Posterior vena cava (tissue), 2 donors: ENCODE measurements at places on chromosomes 4 and X.

- no peak for DNase-seq
These were observed 47.9 kb downstream of the BMP2K start for GRCh38 chr4:78824001-78824400.

- DNase-seq = no peak
These were observed 120.3 kb upstream of the DKK2 start for GRCh38 chr4:107156443-107156842.

DNA sequence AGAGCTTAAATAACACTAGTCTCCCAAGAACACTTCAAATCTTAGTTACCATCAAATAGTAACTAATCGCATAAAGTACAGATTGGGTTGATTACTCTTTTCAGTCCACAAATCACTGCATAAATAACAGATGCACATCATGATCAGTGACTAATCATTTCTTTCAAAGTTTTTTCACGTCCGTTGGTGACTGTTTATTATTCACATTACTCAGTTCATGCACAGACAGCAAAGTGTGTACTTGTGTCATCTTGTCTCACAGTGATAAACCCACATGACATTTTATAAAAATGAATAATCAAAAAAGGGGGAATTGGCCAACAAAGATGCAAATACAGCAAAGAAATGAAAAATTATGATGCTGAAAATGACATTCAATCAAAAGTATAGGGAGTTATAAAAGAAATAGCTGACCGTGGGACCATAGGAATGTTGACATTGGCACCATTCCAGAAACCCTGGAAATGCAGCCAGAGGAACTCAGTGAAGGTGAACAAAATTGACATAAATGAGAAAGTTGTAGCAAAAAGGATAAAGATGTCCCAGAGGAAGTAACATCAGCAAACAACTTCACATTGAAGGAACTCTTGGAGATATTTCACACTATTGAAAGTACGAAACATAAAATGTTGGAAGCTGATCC lies 161.5 kb downstream of the SOX3 start:
- DNase-seq = no peak

GRCh38 chrX:49951524-49952193 lies 29.3 kb downstream of the CLCN5 start:
- no peak for DNase-seq

DNA sequence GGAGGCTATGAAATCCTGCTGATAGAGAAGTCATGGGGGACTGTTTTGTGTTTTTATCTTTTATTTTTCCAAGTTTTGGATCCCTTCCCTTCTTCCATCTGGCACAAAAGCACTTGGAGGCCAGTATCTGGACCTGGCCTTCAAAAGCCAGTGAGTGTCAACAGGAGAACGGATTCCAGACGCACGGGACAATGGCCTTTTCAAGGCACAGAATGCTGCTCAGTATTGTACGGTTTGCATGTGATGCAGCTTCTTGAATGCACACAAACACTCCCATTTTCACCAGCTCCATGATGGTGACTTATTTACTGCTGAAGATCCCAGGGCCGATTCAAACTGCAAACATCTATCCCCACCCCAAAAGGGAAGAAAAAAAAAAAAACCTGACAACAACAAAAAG lies 145.4 kb downstream of the CPEB2 start:
- no peak for DNase-seq

- no peak for DNase-seq
These were observed 97.8 kb downstream of the PARM1 start for GRCh38 chr4:75030649-75031235.

GRCh38 chr4:13944095-13944511 lies 316.6 kb upstream of the BOD1L1 start:
- DNase-seq = no peak

DNA sequence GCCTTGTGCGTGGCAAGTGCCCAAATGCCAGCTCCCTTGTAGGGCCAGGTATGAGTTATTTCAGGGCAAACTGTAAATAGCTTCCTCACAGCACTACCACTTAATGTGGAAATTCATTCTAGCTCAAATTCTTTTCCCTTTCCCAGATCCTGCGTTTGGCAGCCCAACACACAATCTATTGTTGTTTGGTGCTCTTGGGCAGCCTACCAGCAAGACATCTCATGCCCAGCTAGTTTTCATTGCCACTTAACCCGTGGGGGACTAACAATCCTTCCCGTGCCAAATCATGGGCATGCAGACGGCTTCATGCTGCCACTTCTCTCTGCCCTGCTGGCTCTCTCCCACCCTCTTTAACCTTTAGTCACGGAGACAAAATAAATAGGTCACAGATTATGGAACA lies 454.2 kb downstream of the GRIA2 start:
- DNase-seq = peak; percentile 22

- peak; percentile 69 for DNase-seq
These were observed 136.2 kb downstream of the CPZ start for GRCh38 chr4:8728536-8729407.

- DNase-seq = no peak
These were observed 97.7 kb downstream of the TMA16 start for GRCh38 chr4:163592212-163592611.

DNA sequence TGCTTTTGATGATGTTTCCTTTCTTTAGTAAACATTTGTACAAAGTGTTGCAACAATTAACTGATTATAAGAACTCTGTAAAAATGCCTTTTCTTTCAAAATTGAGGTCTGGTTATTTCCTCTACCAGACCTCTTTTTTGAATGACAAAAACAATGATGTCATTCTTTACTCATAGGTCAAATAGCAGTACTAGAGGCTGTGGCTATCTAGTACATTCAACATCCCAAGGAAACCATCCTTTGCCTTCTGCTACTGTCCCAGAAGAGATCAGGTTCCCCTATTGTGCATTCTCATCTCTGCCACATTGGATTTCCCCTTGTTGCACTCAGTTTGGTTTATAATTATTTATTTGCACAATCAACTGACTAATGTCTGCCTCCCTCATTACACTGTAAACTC lies 19.1 kb upstream of the MAD2L1 start:
- no peak for DNase-seq

DNA sequence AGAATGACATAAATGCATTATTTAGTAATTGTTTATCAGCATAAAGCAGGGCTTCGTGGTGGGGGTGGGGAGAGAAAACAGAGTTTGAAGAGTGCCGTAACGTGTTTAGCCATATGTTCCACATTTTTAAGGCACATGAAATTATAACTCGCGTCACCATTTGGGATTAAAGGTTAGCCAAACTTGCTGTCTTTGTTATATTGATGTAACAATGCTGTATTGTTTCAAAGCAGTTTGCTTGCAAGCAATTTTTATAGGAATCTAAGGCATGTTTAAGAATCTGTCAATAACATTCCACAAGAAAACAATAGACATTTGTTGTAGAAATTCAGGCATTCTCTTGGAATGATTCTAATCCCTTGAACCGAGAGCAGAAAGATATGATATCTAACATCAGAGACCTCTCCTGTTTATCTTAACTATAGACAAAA lies 78.3 kb downstream of the CLDN22 start:
- no peak for DNase-seq

DNA sequence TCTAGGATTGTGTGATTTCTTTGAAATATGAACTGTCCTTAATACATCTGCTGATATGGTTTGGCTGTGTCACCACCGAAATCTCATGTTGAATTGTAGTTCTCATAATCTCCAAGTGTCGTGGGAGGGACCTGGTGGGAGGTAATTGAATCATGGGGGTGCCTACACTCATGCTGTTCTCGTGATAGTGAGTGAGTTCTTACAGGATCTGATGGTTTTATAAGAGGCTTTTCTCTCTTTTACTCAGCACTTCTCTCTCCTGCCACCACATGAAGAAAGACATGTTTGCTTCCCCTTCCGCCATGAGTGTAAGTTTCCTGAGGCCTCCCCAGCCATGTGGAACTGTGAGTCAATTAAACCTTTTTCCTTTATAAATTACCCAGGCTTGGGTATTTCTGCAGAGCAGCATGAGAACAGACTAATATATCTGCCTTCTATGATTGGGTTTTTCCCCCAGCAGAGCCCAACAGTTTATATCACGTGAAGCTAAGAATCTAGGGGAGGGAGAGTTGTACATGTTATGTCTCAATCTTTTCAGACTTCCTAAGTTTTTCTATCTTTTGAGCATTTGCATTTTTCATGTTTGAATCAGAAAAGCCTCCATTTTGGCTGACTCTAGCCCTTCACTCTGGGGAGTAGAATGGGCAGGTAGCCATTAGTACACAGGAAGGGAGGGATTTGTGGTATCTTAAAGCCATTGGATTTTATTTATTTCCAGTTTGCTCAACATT lies 58.9 kb downstream of the PLAC1 start:
- DNase-seq = no peak

DNA sequence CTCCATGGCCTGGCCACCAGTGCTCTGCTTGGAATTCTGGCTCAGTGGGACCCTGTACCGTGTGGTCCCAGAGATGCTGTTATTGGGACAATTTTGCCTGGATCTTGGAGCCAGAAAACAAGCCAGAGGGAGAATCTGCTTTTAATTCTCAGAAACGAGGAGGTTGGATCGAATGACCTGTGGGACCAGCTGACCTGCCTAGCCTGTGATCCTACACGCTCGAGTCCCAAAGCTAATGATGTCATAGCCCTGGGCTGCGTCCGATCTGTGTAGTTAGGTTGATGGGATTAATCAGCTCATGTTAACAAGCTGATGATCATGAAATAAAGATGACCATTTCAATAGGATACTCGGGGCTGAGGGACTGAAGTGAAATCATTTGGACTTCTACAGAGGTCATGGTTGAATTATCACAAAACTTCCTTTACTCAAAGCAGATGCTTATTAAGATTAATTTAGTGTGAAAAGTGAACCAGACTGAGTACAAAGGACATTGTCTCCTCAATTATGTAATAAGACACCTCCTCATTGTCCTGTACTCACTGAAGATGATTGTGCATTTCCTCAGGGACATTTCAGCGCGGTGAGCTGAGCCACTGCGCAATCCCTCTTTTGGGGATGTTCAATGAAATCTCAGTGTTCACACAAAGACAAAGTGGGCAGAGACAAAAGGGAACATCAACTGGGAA lies 51.9 kb upstream of the STX18 start:
- no peak for DNase-seq

DNA sequence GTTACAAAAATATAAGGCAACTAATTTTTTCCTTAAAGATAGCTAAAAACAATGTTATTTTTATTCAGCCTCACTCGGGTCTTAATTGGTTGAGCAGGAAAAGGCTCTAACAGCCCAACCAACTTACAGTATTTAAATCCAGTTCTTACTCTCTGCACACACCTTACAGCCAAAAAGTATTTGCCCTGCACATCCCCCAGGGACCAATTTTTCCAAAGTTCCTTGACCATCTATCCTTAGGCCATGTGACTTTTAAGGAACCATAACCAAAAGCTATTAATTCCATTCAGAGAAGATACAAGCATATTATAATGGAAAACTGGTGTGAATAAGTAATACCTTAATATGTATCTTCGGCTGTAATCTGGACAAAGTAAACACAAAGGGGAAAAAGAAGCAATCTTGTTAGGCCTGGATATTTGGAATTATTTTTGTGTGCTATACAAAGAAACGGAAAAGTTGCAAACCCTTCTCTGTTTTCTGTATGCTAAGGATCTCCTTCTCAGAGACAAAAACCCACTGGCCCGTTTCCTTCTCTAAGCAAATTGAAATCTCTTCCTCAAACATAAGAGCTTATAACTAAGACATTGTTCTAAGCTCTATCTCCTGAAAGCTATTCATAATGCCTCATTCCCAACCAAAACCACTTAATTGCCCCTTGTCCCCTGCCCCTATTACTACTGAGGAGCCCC lies 1.0 kb upstream of the THAP9 start:
- no peak for DNase-seq

GRCh38 chr4:73187325-73187724 lies 71.3 kb downstream of the ANKRD17 start:
- DNase-seq = no peak

DNA sequence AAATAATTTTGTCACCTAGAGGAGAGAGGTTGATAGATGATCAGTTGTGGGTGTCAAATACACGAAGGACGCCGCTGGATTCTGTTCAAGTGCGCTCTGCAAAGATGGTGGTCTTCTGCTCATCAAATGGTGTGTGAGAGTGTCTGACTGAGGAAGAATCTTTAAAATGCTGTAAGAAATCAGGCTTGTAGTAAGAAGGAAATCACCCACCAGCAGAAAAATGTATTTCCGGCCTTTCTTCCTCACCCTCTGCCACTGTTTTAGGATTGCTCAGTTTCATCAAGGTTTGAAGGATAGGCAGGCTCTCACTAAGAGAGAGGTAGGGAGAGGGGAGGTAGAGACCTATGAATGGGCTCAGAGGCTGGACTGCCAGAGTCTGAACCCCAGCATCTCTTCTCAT lies 28.7 kb downstream of the RHOH start:
- DNase-seq = no peak

DNA sequence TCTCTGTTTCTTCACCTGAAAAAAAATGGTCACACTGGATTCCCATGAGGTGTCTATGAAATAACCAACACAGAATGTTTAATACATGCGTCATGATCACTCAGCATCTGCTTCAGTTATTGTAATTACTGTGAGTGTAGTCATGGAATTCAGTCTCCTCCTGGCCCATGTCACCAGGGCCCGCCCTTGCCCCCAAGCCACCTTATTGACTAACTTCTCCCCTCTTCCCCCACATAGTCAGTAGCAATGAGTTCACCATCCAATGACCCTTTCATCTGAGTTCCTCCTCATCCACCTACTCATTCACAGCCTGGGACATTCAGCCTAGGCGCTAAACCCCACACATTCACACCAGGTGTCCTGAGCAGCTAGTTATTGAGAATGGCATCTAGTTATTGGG lies 15.6 kb downstream of the PNMA6F start:
- no peak for DNase-seq

- no peak for DNase-seq
These were observed 112.9 kb downstream of the FRYL start for GRCh38 chr4:48667148-48667547.

- no peak for DNase-seq
These were observed 153.8 kb upstream of the ANKRD50 start for GRCh38 chr4:124866301-124866700.

DNA sequence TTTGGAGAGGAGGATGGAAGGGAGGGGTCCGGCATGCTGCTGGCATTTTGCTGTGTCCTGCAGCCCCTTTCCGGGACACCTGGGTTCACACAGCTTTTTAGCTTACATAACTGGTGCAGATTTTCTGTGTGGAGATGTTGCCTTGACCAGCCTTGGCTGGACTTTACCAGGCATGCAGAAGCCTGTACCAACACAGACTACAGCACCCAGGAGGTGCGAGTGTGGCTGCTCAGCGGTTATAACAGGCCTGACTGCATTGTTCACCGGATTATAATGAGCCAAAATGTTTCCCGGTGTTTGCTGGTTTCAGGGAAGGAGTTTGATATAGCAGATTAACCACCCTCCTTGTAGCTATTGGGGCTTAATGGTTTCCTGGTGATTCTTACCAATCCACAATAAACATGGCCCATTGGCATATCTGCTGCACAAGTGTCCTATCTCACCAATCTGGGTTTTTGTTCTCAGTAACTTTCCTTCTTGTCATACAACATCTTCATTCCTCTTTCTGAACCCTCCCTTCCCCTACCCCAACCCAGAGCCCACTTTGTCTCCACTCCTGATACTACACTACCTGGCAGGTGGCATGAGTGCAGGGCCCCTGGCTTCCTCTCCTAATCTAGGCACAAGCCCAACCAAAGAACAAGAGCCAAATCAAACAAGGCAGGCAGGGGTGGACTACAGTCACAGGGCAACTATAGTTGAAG lies 3.9 kb downstream of the RPL10 start:
- no peak for DNase-seq
